Activated naive CD8-positive, alpha-beta T cell treated with anti-CD3 and anti-CD28 coated beads for 36 hours (primary cell): ENCODE measurements at places on chromosomes 2 and 18. TPM values are rescaled to one million over a fixed set of nuclear protein-coding genes. Genes with fewer than 3 reads are reported as not detected.

The TRIM43 gene
- not detected for total RNA-seq

The KRTCAP3 gene
- total RNA-seq: 7.4 TPM

The M1AP gene
- not detected for total RNA-seq

The SERPINB11 gene
- not detected for total RNA-seq

The C2orf66 gene
- total RNA-seq: not detected

GRCh38 chr2:181420259-181421130, 36.7 kb upstream of the ITGA4 start:
- H3K4me3 ChIP-seq: no peak overlapping the region
- H3K4me1 ChIP-seq: peaks cover 18% of the 10 kb centered on the region
- H3K27ac ChIP-seq: peak overlapping the region; percentile 30
- peaks cover under 1% of the 10 kb centered on the region for H3K36me3 ChIP-seq
- no peaks in the 10 kb centered on the region for H3K27me3 ChIP-seq

GRCh38 chr2:203361922-203362321, 33.7 kb downstream of the ABI2 start:
- H3K27ac ChIP-seq: no peak overlapping the region
- H3K4me3 ChIP-seq: no peak overlapping the region
- H3K4me1 ChIP-seq: peaks cover 6% of the 10 kb centered on the region
- no peak for DNase-seq
- H3K36me3 ChIP-seq: peaks cover 21% of the 10 kb centered on the region

DNA sequence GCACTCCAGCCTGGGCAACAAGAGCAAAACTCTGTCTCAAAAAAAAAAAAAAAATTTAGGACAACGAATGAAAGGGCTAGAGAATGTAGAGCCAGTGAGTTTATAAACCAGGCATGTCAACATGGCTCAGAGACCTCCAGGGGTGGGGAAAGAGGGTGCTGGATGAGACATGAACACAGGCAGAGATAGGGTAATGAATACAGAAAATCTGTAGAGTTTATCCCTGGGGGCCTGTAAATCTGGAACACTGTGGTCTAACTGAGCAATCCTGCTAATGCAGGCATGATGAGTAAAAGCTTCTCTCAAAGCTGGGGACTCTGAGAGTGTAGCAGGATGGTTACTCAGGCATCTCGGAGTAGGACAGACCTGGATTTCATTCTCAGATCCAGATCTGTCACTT, 59.2 kb upstream of the IGFBP2 start:
- no peak overlapping the region for H3K4me3 ChIP-seq
- no peaks in the 10 kb centered on the region for H3K36me3 ChIP-seq
- no peak overlapping the region for H3K27ac ChIP-seq
- no peak for DNase-seq
- peaks cover 13% of the 10 kb centered on the region for H3K4me1 ChIP-seq

DNA sequence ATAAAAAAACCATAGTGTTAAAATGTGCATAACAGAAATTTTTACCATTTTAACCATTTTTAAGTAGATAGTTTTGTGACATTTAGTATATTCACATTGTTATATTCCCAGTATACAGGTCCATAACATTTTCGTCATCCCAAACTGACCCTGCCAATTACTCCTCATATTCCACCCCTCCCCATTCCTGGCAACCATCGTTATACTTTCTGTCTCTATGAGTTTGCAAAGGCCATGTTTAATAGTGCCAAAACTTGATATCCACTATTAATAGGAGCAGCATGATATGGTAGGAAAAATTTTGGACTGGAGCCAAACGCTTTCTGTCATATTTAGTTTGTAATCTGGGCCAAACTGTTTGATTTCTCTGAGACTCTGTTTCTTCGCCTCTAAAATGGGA, 30.9 kb downstream of the PLCL1 start:
- H3K4me1 ChIP-seq: peaks cover 29% of the 10 kb centered on the region
- H3K27ac ChIP-seq: no peak overlapping the region
- no peak for DNase-seq
- H3K36me3 ChIP-seq: peaks cover under 1% of the 10 kb centered on the region

DNA sequence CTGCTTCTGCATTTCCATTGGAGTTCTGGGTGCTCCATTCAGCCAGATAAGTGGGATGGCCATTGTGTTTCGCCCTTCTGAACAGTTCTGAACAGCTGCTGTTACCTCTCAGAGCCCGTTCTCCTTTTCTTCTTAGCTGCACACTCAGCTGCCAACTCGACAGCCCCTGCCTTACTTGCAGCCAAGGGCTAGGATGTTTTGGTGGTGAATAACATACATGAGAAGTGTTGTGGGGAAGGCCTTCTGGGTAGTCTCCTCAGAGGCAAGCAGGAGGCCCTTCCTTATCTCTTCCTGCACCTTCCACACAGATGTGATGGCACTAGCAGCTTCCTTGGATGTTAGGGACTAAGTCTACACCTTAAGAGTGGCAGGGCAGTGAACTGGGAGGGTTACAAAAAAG, 138.4 kb upstream of the NOSTRIN start:
- peaks cover 19% of the 10 kb centered on the region for H3K4me1 ChIP-seq
- H3K4me3 ChIP-seq: no peak overlapping the region
- no peak for DNase-seq
- H3K36me3 ChIP-seq: peaks cover 18% of the 10 kb centered on the region
- no peaks in the 10 kb centered on the region for H3K27me3 ChIP-seq
- H3K27ac ChIP-seq: no peak overlapping the region

GRCh38 chr2:203280428-203281064, 41.7 kb downstream of the CYP20A1 start:
- H3K36me3 ChIP-seq: peaks cover 12% of the 10 kb centered on the region
- H3K27me3 ChIP-seq: no peaks in the 10 kb centered on the region
- no peaks in the 10 kb centered on the region for H3K4me1 ChIP-seq

DNA sequence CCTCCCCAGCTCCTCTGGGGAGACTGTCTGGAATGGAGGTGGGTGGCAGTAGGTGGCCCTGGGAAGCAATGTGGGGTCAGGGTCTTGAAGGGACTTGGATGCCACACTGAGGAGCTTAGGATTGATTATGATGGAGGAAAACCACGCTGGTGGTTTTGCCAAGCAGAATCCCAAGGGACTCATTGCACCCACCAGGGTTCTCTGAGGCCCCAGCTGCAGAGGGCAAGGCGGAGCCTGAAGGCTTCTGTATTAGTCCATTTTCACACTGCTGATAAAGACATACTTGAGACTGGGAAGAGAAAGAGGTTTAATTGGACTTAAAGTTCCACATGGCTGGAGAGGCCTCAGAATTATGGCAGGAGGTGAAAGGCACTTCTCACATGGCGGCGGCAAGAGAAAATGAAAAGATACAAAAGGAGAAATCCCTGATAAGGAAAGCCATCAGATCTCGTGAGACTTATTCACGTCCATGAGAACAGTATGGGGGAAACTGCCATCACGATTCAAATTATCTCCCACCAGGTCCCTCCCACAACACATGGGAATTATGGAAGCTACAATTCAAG, 87.2 kb upstream of the YWHAQ start:
- H3K4me1 ChIP-seq: peaks cover 2% of the 10 kb centered on the region
- no peak overlapping the region for H3K4me3 ChIP-seq
- DNase-seq: no peak
- H3K36me3 ChIP-seq: no peaks in the 10 kb centered on the region
- H3K27me3 ChIP-seq: no peaks in the 10 kb centered on the region
- no peak overlapping the region for H3K27ac ChIP-seq

DNA sequence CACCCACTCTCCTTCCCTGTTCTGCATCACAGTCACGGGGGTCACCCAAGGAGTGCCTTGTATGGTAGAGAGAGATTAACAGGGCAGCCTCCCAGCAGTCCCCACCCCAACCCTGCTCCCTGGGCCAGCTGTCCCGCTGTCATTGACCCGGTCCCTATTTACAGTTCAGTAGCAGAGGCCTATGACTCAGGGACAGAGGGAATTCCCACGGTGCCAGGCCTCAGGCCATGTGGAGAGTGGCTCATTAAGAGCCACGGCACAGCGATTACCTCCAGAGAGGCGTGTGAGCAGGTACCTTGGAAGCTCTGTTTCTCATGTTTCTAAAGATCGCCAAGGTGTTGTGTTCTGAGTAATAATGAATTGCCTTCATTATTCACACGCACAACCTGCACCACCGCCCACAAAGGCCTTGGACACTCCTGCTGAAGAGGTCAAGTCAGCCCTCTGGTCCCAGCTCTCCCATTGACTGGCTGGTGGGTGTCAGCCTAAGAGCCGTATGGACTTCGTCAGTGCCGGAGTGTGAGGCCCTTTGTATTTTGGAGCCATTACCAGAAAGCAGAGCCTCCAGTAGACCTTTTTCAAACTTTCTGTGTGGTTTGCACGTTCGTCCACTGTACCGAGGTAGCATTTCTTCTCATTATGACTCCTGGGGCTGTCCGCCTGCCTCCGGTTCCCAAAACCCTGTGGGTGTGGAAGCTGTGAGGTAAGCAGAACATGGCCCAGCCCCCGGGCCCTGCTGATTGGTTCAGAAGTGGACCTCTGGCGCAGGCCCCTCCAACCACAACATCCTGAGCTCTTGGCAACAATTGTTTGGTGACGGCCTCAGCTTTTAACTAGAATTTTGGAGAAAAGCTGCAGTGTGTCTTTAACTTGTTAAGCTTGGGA, 47.0 kb downstream of the SERTAD2 start:
- DNase-seq: peak; percentile 90
- H3K36me3 ChIP-seq: peaks cover 2% of the 10 kb centered on the region
- peaks cover 30% of the 10 kb centered on the region for H3K4me1 ChIP-seq

GRCh38 chr2:105545730-105546627, 147.1 kb upstream of the FHL2 start:
- H3K4me3 ChIP-seq: no peak overlapping the region
- peaks cover 4% of the 10 kb centered on the region for H3K4me1 ChIP-seq
- no peaks in the 10 kb centered on the region for H3K36me3 ChIP-seq
- DNase-seq: peak; percentile 63

- H3K36me3 ChIP-seq: peaks cover 20% of the 10 kb centered on the region
- no peak for DNase-seq
Measured at GRCh38 chr18:13493079-13493478, 233.3 kb downstream of the FAM210A start.

DNA sequence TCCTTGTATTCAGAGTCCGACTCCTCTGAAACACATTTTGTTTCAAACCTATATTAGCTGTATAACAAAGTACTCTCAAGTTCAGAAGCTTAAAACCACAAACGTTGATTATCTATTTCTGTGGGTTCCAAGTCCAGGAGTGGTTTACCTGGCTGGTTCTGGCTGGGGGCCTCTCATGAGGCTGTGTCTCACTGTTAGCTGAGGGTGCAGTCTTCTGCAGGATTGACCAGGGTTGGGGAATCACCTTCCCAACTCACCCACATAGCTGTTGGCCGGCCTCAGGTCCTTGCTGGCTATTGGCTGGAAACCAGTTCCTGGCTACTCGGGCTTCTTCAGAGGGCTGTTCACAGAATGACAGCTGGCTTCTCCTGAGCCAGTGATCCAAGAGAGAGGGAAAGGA, 18.0 kb upstream of the ATIC start:
- no peaks in the 10 kb centered on the region for H3K4me1 ChIP-seq
- no peaks in the 10 kb centered on the region for H3K36me3 ChIP-seq
- H3K27ac ChIP-seq: no peak overlapping the region
- H3K4me3 ChIP-seq: no peak overlapping the region
- no peaks in the 10 kb centered on the region for H3K27me3 ChIP-seq
- DNase-seq: no peak

DNA sequence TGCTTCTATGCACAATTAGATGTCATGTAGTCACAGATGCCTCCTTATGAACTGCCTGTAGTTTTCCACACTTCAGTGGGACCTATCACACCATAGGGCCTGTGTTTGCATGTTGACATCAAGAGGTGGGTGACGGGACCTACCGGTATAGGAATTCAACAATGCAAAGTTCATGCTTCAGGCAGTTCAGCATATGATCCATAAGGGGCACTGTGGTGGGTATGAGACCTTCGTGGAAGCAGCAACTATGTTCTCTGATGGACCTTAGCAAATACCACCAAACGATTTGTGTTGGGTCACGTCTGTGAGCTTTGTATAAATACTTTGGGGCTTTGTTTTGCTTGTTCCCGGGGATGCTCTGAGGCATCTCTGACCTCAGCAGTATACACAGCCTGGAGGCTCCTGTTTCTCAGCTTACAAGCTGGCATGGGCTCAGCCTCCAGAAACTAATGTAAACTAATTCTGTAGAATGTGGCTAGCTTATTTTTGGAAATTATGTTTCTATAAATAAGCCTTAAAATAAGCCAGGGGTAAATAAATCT, 111.6 kb downstream of the DTNA start:
- peaks cover 9% of the 10 kb centered on the region for H3K27me3 ChIP-seq
- no peak overlapping the region for H3K27ac ChIP-seq
- H3K36me3 ChIP-seq: no peaks in the 10 kb centered on the region
- H3K4me1 ChIP-seq: peaks cover 2% of the 10 kb centered on the region
- no peak for DNase-seq

DNA sequence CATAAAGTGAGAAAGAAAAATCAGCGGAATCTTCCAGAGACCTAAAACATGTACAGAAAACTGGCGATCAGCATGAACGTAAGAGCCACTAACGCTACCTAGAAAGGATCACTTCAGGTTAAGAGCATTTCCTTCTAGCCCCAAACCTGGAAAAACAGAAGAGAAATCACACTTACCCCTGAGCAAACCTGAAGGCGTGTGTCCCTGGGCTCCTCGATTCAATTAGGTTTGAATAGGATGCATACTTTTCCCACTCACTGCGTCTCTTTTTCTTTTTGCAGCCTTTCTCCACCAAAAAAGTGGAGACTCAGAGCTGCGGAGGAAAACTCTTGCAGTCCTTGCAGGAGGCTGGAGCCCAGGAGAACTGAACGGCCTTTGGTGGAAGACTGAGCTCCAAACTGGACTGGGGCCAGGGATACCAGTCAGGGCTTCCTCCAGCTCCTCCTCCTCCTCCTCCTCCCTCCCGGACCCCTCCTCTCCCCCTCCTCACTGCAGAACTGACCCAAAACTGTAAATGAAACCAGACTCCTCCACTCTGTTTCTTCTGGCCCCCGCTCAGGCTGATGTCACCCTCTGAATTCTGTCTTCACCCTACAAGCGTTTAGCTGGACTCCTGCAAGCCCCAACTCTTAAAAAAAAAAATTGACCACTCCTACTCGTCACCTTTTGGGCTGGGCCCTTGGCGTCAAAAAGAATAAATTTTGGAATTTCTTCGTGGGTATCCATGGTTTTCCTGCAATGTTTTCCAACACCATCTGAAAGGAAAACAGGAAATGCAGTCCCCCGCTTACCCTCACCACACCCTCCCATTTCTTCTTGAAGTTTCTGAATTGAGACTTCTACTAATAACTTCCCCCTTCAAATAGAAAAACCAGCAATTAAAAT, at the start of gene COL6A3:
TSS of gene COL6A3 (minus strand) at position 388 of the 885 bp plus-strand sequence. CDS start 17,347 bp downstream, outside the sequence.
- DNase-seq: no peak
- H3K4me3 ChIP-seq: no peak within 1 kb of the TSS
- no peaks in the 10 kb centered on the region for H3K36me3 ChIP-seq
- no peak within 1 kb of the TSS for H3K27ac ChIP-seq
- peaks cover 2% of the 10 kb centered on the region for H3K4me1 ChIP-seq
- H3K27me3 ChIP-seq: no peaks in the 10 kb centered on the region

DNA sequence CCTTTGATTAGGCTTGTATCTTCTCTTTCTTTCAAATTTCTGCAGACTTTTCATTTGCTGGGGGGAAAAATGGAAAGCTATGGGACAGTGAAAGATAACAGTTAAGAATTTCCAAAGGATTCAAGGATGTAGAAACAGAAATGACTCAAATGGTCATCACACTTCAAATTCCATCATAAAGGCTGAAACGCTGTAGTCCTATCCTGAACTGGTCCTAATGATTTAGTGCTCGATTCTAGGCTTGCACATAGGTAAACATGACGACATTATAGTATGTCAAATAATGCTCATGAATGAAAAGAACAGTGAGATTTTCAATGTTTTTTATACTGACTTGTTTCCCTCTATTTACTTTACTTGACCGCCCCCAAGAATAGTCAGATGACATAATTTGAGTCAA, 15.7 kb upstream of the MMADHC start:
- no peaks in the 10 kb centered on the region for H3K36me3 ChIP-seq
- H3K4me1 ChIP-seq: peaks cover 11% of the 10 kb centered on the region
